Panc1 (cell line): ENCODE measurements at places on chromosomes 1 and 21.

GRCh38 chr1:220430586-220430985, 97.3 kb upstream of the MARK1 start:
- no peak for DNase-seq

GRCh38 chr1:52294580-52294979, 71.4 kb downstream of the CC2D1B start:
- no peak for DNase-seq

DNA sequence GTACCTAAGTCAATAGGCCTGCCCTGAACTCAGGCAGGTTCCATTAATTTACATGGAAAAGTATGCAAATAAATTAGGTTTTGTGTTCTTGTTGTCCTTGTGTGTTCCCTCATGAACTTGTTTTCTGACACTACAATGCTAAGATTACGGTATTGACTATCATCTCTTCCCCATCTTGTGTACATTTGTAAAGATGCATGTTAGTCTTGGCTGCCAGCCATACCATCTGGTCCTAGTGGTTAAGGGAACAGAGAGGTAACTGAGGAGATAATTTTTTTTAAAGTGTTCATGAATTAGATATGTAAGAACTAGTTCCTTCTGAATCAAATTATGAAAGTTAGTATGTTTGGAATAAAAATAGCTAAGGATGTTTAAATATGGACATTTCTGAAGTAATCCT, 167.6 kb upstream of the ADAMTS5 start:
- DNase-seq = no peak

GRCh38 chr1:70146488-70146887, 58.9 kb downstream of the LRRC40 start:
- DNase-seq = peak; percentile 8

- no peak for DNase-seq
These were observed at the start of gene TRNP1 for GRCh38 chr1:26993237-26994019. TRNP1 (plus strand) TSS chr1:26993692; CDS start chr1:26993787, 95 bp downstream.
